Osteocyte (in vitro differentiated cells): ENCODE measurements at places on chromosomes 1 and 21. TPM values are rescaled to one million over a fixed set of nuclear protein-coding genes. Genes with fewer than 3 reads are reported as not detected.

Gene BCAR3
- total RNA-seq, result 7.9 and 8.8 TPM in 2 replicates

Gene CCDC185
- not detected in 2 replicates for total RNA-seq

DNA sequence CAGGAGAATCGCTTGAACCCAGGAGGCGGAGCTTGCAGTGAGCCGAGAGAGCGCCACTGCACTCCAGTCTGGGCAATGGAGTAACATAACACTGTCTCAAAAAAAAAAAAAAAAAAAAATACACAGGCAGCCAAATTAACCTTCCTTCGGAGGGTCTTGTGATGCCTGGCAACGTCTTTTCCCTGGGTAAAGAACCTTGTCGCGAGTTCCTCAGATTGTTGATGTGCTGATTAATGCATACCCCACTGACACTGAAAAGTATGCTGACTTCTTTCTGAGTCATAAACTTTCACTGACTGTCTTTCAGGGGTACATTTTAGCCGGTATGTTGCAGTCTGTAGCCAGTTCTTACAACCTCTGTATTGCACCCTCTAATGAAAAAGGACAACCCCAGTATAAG lies 95.1 kb upstream of the SOD1 start:
- no peak for DNase-seq

GRCh38 chr21:38254970-38255369 lies 1.8 kb upstream of the KCNJ15 start:
- no peak for DNase-seq

GRCh38 chr1:230517786-230518185 lies 91.7 kb upstream of the PGBD5 start:
- DNase-seq, result no peak

GRCh38 chr1:116508984-116509980 lies 61.5 kb downstream of the CD58 start:
- DNase-seq, result no peak

DNA sequence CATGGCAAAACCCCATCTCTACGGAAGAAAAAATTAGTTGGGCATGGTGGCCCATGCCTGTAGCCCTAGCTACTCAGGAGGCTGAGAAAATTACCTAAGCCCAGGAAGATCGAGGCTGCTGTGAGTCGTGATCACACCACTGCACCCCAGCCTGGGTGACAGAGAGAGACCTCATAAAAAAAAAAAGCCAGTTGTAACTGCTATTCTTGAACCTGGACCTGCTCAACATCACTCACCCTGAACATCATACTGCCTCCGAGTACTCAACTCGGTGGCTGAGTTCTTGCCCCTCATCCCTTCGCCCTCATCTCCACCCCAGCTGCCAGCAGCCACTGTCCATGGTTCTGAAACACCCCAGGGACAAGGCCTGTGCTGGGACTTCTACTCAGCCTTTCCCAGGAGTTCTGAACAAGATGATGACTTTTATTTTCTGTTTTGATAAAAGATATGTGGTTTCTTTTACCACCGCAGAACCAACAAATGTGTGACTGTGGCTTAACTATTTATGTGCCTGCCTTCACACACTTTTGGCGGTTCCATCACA lies 5.4 kb upstream of the DISP3 start:
- DNase-seq, result no peak

DNA sequence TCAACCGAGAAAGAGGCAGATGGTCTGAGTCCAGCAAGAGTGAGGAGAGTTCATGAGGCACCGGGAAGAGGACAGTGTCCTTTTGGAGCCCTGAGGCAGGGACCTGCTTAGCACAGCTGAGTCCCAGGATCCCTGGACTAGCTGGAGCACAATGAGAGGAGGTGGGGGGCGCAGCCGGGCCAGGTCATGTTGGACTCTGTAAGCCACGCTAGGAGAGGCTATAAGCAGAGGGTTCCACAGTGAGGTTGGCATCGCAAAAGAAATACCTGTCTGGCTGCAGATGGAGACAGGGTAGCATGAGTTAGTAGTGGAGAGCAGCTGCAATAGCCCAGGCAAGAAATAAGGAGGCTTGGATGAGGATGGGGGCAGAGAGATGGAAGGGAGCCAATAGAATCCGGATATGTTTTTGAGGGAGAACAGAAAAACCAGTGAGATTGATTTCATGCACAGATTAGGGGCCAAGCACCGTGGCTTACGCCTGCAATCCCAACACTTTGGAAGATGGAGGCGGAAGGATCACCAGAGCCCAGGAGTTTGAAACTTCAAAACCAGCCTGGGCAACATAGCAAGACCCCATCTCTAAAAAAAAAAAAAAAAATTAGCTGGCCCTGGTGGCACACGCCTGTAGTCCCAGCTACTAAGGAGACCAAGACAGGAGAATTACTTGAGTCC lies 98.2 kb downstream of the DHRS3 start:
- no peak for DNase-seq

Gene SV2A
- 16.7 and 16.9 TPM in 2 replicates for total RNA-seq

DNA sequence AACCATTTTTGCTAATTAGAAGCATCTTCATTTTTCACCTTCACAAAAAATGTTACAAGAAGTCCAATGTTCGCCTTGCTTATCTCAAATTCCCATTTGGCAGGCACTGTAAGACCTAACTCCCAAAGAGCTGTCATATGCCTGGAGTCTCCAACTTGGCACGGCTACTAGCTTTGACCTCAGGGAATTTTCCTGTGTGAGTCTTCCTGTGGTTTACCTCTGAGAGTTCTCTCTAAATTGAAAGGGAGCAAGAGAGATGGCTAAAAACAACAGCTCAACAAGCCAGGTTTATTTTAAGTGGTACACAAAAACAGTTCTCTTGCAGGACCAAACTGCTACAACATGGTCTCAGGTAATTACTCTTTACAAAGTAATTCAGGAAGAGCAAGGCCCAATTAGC lies 756.0 kb upstream of the ADGRL2 start:
- no peak for DNase-seq

Gene C1orf141
- not detected in 2 replicates for total RNA-seq

Gene FMO2
- 0.24 and 0.94 TPM in 2 replicates for total RNA-seq

Gene AMY2B
- 8.2 and 10.0 TPM in 2 replicates for total RNA-seq

GRCh38 chr1:54566438-54567141 lies 18.6 kb downstream of the ACOT11 start:
- no peak for DNase-seq

- no peak for DNase-seq
Measured at GRCh38 chr1:74505928-74506710, 6.3 kb downstream of the LRRC53 start.

Gene KIAA1614
- total RNA-seq, result 6.6 and 8.4 TPM in 2 replicates

- DNase-seq, result no peak
Measured at GRCh38 chr1:178254433-178254832, 160.5 kb downstream of the RASAL2 start.

Gene SAMSN1
- not detected in 2 replicates for total RNA-seq

Gene KRTAP13-2
- total RNA-seq, result not detected in 2 replicates

DNA sequence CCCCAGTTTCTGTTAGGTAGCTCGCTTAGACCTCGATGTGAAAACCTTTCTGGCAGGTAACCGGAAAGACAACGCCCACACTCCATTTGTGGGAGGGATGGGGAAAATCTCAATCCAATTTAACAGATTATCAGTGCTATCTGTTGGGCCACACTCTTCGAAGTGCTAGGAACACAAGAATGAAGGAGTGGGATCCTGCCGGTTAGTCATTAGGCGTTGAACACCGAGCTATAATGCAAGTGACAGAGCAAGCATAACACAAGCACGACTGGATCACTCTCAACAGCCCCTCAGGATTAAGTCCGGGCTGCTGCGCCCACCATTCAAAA lies 531 bp downstream of the SNIP1 start:
- DNase-seq, result no peak

DNA sequence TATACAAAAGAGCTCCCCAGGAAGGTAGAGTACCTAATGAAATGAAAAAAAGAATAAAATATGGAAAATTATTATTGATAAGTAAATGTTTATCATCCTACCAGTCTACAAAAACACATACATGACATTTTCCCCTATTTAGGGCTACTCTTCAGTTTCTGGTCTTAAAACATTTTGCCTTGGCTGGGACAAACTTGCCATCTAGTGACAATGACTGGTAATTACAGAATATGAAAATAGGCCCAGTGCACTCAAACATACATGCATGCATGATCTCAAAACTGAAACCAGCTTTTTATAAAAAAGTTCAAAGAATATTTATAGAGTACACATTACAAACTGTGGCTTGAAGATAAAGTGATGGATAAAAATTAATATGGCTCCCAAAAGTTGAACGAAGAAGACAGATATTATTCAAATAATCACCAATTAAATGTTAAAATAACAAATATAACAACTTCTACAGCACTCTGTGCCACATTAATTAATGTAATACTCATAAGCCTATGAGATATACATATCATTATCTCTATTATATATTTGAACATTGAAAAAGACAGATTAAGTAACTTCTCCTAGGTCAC lies 10.5 kb upstream of the RNPC3 start:
- no peak for DNase-seq

GRCh38 chr1:236552901-236553300 lies 29.1 kb downstream of the LGALS8 start:
- no peak for DNase-seq

DNA sequence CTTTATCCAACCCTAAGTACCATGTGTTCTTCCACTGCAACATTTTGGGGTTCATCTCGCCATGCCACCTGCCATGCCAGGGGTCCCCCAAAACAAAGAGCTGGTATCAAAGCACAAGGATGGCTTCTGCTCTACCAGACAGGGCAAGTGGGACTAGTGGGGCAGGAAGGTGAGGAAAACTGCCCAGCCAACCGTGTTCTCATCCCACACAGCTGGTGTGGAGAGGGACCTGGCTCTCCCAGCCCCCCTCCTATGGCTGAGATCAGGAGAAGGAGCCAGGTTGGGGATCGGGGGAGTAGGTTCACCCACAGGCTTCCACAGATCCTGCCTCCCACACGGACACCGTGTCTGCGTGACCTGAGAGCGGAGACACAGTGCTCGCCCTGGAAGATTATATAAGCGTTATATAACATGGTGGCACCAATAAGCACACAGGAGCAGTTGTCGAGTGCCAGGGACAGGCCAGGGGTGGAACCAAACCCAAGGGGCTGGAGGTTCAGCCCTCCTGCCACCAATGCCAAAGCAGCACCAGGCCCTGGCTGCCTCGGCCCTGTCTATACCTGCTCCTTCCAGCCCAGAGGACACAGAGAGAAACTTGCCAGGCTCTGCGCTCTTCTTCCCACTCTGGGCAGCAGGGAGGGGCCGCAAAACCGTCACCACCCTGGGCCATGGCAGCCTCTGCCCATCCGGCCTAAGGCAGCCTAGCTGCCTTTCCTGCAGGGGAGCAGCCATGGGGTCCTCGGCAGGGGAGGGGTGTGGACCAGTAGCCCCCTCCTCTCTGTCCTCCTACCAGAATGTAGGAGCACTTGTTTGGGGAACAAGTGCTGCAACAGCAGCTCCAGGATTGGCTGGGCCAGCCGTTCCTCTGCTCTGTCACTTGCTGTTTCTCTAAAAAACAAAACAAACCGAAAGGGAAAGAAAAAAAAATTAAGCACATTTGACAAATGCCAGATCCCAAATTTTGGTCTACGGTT lies 43.5 kb downstream of the CD34 start:
- no peak for DNase-seq

- DNase-seq, result no peak
Measured at GRCh38 chr1:219626865-219627264, 14.0 kb upstream of the ZC3H11B start.

DNA sequence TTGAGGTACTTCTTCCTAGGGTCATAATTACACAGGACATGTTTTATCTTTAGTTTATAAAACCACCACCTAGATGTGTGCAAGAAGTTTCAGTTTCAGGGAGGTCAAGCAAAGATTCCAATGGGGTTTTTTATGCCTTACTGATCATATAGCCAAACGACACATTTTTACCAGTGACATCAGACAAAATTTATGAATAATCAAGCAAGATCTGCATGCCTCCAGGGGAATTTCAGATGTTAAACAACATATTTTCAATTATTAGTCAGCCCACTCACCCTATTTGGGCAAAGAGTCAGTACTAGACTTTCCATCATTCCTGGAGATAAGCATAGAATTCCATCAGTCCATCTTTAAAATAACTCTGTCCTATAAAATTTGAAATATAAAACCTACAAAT lies 867.4 kb downstream of the KCNT2 start:
- DNase-seq, result no peak

Gene SLFNL1
- 0.29 and 0.30 TPM in 2 replicates for total RNA-seq

DNA sequence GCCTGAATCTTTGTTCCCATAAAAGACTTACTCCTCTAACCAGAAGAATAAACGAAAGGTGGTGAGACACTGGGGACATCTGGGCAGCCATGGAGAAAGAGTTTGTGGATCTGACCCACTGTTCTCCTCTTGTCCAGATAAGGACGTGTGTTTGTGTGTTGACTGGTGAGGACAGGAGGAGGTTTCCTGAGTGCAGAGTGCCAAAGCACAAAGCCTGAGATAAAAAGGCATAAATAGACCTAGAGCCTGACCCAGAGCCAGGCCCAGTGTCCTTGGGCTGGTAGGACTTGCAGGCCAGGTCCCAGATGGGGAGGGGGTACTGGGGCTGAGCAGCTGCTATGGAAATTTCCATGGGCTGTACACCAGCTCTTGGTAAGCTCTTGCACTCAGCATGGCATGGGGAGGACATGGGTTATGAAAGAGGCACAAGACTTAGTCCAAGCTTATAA lies 19.6 kb upstream of the COQ8A start:
- DNase-seq, result no peak

Gene OR14A2
- total RNA-seq, result not detected in 2 replicates

Gene MANEAL
- total RNA-seq, result 5.2 TPM in 2 replicates

DNA sequence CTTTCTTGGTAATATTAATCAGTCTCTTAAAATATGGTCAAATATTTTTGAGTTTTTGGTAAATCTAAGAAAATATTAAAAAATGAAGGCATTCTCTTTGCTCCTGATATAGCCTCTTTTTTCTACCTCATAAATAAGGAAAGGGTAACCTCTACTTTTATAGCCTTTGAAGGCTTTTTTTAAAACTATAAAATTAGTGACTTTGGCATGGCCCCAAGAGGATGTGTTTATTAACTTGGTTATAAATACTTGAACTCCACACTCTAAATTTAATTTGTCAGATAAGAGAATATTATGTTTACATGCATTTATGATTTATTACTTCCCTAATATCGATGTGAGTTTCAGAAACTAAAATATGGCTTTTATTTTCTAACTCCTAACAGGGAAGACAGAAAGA lies 60.3 kb downstream of the LMO4 start:
- no peak for DNase-seq

Gene ADAMTS4
- total RNA-seq, result 1.2 TPM in 2 replicates

GRCh38 chr1:5892329-5892728 lies 99.9 kb downstream of the NPHP4 start:
- DNase-seq, result no peak

DNA sequence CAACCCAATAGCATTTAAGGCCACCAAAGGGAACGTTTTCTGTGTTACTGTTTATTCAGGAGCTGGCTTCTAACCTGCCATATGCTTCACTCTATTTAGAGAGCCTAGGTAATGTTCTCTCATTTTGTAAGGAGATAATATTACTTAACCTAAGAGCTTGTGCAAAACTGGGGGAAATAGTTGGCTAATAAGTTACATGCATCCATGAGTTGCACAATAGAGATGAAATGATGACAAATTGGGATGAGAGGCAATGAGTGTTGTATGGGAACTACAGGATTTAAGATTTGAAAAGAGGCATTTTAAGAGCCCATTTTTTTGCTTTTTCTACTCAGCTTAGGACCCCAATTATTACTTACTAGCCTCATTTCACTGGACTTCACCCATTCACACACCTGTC lies 151.0 kb downstream of the ST6GALNAC3 start:
- DNase-seq, result no peak

Gene OR2M3
- not detected in 2 replicates for total RNA-seq
